ENCODE measurements at places on chromosomes 5 and 9.

DNA sequence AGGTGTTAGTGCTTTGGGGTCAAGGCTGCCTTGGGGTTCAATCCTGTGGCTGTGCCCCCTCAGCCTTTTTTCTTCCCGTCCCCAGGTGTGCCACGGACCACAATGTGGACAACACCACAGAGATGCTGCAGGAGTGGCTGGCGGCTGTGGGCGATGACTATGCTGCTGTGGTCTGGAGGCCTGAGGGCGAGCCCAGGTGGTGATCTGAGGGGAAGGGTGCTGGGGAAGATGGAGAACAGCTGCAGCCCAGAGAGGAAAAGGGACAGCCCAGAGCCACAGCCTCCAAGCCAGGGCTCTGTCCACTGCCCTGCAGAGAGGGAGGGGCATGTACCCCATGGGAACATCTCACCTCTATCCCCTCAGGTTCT, 2.1 kb downstream of the CERCAM start:
- no peak for DNase-seq

- DNase-seq: no peak
Measured at GRCh38 chr9:31808766-31809165, 575.7 kb upstream of the ACO1 start.

GRCh38 chr9:88418025-88418424, 29.8 kb downstream of the SPIN1 start:
- no peak for DNase-seq

GRCh38 chr9:113215132-113215531, 5.9 kb downstream of the FKBP15 start:
- no peak for DNase-seq

GRCh38 chr5:86977190-86977589, 290.5 kb upstream of the RASA1 start:
- DNase-seq: no peak

DNA sequence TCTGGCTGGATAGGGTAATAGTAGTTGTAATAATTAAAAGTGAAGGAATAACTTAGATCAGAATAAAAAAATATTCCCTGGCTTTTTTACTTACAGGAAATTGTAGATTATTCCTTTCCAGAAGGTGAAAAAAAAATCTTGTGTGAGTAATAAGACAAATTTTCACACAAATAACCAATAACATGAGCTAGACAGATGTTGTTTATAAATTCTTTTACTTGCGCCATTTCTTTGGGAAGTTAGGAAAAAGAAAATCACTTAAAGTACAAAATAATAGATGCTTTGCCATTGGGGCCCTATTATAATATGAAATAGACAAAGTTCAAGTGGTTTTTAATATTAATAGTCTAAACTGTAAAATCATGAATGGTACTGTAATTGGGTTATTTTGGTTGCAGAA, 204.1 kb downstream of the ARRDC3 start:
- no peak for DNase-seq

- DNase-seq: no peak
Measured at GRCh38 chr5:134029156-134029555, 24.4 kb upstream of the VDAC1 start.

DNA sequence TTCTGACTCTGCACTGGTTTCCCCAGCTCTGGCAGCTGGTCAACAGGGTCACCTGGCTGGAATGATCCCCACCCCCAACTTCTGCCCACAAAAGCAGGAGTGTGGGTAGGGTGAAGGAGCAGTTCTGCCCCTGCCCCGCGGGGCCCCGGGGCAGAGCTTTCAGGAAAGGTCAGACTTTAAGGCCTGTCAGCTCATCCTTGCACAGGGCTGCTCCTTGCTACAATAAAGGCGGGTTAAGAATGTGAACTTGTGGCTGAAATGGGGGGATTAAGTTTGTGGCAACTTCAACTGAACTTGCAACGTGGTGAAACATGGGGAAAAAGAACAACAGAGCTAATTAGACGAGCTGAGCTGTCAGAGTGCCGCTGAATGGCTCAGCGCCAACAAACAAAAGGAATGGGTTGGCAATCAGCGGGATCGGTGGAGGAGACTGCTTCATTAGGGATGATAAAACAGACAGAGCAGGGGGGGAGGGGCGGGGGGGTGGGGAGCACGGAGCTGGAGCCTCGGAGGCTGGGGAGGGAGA, 50.8 kb downstream of the CRB2 start:
- DNase-seq: no peak

DNA sequence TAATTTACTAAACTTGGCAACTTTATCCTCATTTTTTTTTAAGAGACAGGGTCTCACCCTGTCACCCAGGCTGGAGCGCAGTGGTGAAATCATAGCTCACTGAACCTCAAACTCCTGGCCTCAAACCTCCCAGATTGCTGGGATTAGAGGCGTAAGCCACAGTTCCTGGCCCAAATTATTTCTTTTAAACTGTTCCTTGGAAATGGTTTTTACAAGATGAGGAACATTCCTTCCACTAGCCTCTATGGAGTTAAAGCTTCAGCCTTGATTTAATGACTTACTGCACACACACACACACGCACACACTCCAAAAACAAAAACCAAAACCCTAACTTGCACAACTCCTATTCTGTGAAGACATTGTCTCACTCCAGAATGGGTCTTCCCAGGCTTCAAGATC, 77.2 kb upstream of the TARS1 start:
- no peak for DNase-seq

- no peak for DNase-seq
Measured at GRCh38 chr5:71893451-71893850, 174.4 kb downstream of the CARTPT start.

DNA sequence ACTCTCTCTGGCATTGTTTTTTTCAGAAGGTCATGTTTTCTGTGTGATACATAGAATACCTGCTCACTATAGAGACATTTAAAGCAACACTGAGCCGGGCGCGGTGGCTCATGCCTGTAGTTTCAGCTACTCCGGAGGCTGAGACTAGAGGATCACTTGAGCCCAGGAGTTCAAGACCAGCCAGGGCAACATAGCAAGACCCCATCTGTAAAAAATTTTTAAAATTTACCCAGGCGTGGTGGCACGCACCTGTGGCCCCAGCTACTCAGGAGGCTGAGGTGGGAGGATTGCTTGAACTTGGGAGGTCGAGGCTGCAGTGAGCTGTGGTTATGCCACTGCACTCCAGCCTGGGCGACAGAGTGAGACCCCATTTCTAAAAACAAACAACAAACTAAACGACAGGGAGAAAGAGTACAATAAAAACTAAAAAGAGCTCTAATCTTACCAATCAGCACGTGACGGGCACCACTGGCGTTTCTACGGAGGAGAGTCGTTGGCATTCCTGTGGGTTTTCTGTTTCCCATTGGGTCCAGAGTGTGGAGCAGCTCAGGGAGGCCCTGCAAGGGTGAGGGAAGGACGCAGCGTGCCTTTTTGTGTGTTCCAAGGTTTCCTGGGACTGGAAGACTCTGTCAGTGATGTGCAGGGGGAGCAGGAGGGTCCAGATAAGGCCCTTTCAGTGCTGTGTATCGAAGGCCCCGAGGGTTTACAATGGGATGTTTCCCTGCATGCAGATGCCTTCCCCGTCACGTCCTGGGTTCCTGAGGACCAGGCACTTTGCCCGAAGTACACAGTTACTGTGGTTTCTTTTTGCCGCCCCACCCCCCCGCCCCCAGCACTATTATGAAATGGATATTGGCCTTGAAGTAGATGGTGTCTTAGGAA, 7.2 kb upstream of the RNU6ATAC start:
- no peak for DNase-seq

GRCh38 chr5:72770266-72770665, 46.2 kb upstream of the TNPO1 start:
- no peak for DNase-seq

GRCh38 chr9:136352682-136353081, 10.9 kb downstream of the DNLZ start:
- no peak for DNase-seq

DNA sequence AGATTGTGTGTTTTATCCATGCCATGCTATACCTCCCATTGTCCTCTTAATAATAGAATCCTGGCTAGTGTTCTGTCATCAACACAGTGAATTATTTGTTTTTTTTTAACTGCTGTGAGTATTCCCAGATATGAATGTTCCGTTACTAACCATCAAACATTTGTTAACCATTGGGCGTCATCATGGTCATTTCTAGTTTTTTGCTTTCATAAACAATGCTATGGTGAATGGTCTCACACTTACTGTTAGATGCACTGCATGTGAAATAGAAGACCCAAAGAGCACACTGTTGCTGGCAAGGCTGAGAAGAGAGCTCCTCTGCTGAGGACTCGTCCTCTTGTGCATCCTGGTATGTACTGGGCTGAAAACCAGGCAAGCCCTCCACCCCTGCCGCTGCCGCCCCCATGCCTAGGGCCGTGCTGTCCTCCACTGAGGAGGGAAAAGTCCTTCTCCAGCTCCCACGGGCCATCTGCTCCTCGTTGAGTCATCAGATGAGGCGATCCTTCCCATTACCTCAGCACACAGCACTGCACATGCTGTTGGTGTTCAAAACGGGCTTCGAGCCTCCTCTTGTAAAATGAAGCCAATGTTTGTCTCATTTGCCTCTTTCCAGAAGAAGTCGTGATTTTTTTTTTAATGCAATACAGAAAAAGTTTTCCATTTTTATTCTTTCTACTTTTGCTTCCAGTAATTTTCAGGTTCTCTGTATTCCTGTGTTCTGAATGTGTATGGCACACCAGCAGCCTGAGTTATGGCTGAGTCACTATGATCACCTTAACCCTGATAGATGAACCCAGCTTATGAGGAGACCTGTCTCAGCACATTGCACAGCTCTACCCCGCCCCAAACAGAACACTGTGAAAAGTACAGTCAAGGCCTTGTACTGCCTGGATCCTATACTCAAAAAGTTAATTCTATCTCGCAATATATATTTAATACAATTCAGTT, 219.0 kb downstream of the AOPEP start:
- DNase-seq: no peak

DNA sequence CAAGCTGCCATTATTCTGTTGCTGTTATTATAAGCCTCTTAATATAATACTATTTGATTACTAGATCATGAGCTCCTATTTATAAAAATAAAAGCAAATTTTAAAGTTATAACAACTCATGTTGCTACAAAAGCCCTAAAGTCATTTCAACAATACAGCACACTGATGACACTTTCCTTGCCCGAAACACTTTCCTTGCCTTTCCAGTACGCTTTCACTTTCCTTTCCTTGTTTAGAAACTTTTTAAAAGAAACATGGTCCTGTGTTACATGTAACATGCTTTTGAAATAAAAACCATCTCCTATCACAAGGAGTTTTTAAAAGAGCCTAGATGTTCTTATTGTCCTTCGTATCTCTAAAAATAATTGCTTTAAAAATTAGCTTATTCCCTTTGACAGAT, 688.4 kb downstream of the PTPRD start:
- no peak for DNase-seq

DNA sequence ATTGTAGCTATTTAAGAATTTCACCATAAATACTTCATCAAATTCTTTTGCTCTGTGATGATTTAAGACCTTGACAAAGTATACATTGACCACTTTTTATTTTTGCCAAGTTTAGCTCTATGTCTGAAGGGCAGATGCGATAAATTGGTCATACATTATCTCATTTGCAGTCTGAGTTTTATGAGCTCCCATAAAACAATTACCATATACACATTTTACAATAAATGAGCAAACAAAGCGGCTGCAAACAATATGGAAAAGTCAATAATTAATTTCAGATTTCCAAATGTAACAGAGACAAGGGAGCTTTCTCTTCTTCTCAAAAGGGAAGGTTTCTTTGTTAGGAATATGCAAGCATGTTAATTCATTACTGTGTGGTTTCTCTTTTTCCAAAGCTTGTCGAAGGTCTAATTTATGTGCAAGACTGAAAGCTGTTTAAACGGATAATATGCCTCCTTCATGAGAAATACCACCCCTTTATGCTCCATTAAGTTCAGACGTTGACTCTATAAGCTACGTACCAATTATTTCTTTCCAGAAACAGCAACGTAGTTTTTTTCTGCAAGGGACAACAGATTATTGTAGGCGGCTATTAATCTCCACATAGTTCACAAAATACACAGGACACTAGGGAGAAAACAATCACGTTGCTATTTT, 7.0 kb upstream of the IZUMO3 start:
- no peak for DNase-seq

DNA sequence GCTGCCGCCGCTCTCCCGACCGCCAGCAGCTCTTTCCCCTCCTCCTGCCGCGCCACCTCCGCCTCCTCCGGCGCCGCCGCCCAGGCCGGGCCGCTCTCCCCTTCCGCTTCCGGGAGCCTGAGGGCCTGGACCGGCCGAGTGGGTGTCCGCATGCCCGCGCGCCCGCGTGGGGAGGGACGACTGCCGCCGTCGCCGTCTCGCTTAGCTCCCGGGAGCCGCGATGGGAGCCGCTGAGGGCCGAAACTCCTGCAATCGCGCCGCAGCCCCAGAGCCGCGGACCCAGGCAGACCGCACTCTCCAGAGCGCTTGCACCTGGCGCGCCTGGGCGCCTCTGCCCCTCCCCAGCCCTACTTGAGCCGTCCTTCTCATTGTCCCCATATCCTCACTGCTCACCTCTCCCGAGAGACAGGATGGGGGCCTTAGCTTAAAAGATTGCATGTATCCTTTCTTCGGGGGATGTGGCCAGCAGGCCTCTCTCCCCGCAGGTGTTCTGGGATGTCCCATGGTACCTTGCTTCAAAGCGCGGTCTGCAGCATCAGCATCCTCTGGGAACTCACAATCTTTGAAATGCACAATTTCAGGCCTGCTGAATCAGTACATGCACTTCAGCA, at the start of gene ZDHHC21:
ZDHHC21 (minus strand) TSS at position 182 of the 611 bp plus-strand sequence. CDS start 19,092 bp downstream, outside the sequence.
- DNase-seq: peak; percentile 83

GRCh38 chr5:125023673-125024072, 277.2 kb upstream of the ZNF608 start:
- DNase-seq: no peak

- no peak for DNase-seq
Measured at GRCh38 chr5:23268136-23268535, 239.3 kb upstream of the PRDM9 start.

DNA sequence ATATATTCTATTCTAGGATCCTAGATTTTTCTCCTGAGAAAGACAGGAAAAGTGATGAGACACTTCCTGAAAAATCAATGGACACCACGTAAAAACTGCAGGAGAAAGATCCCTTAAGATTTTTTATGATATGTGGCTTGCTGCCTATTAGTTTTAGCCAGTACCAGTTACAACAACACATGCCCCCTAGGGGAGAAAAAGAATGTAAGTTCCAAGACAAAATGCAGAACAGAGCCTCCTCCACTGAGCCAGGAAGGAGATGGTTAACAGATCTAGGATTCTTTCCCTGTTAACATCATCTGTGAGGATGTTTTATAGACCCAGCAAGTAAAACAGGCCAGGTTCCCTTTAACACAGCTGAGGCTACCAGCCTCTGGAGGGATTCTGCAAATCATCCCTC, 574.7 kb downstream of the TLE4 start:
- no peak for DNase-seq
